ENCODE measurements at places on chromosomes 12 and 14.

- DNase-seq, result no peak
Observed at GRCh38 chr14:75987201-75987970, 1.8 kb downstream of the IFT43 start.

GRCh38 chr14:64993266-64993930 lies 6.7 kb downstream of the FNTB start:
- no peak for DNase-seq

DNA sequence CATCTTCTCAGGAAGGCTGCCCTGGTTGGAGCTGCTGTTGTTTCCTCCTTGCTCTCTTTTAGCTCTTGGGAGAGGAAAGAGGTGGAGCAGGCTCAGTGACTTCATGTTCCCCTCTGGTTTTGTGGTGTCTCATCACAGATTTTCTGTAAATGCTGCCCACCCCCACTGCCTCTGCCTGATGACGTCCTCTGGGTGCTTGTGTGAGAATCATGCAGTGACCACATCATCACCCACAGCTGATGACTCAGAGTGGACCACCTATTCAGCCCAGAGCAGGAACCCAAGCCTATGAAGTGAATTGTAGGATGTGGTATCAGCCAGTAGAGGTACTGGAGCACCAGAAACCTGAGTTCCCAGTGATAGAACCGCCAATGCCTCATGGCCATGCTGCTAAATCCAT lies at the start of gene GZMB:
Gene GZMB, minus strand, starts transcription at position 33 of the 400 bp plus-strand sequence. Its CDS starts 30 bp downstream, at position 3.
- no peak for DNase-seq

DNA sequence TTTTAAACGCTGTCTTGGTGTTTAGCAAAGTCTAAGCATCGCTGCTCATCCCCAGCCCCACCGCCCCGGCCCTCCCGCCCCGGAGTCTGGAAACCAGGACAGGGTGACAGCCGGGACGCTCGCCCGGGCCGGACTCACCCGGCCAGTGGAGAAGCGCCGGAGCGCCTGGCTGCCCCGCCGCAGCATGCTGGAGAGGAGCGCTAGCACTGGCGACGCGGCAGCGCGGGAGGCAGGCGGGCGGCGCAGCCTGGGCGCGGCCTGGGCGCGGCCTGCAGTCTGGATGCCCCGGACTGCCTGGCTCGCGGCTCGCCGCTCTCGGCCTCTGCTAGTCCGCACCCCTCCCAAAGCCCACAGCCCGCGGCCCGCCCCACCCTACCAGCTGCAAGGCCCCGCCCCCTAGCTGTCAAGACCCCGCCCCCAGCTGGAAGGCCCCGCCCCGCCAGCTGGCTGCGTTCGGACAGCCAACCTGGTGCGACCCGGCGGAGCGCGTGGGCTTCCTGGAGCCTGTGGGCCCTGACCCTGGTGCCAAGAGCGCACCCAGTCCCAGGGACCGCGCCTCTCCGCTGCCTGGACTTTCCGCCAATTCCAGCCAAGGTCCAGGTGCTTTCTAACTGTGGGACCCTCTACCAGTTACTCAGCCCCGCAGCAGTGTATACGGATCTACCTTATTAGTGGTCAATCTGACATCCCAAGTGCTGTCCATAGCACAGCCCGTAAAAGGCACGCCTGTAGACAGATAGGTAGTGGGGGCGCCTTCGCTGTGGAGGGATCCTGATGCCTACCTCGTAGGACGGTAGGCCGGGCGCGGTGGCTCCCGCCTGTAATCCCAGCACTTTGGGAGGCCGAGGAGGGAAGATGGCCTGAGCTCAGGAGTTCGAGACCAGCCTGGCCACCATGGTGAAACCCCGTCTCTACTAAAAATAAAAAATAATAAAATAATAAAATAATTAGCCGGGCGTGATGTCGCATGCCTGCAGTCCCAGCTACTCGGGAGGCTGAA lies at the start of gene ALDH1L2:
Gene ALDH1L2, minus strand, starts transcription at position 208 of the 1,000 bp plus-strand sequence. Its CDS starts 22 bp downstream, at position 186.
- no peak for DNase-seq

DNA sequence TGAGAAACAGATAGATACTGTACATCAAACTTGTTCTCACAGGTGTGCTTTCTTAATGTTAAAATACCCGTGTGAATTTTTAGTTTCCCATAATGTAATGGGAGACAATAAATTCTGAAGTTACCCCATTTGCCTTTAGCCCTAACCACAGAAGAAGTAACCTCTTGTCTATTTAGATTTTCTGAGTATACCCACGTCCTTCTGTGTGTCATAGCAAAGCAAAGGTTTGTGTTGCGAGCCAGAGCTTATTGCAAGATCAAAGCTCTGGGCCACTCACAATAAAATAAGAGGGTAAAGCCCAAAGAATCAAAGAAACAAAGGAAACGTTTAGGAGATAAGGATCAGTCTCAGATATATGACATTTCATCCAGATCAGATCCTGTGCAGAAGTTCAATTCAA lies 73.9 kb downstream of the BMP4 start:
- no peak for DNase-seq

- no peak for DNase-seq
Observed at GRCh38 chr12:69007855-69008351, 74.9 kb upstream of the CPM start.

DNA sequence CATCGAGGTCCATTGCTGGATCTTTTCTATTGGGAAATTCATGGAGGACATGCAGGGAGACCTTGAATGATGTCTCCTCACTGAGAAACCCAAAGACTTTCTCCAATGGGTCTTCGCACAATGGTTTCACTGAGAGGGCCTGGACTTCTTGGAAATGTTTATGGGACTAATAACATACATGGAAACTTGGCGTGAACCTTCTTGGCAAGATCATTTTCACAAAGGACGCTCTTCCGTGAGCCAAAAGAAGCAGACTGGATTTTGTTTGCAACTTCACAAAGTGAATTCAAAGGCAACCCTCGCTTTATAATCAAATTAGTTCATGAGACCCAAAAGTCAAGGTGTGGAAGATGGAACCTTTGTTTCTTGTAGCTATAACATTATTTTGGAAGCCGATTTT lies 154.4 kb downstream of the TMEM132C start:
- no peak for DNase-seq

GRCh38 chr14:34050606-34051005 lies 99.7 kb upstream of the EGLN3 start:
- no peak for DNase-seq

DNA sequence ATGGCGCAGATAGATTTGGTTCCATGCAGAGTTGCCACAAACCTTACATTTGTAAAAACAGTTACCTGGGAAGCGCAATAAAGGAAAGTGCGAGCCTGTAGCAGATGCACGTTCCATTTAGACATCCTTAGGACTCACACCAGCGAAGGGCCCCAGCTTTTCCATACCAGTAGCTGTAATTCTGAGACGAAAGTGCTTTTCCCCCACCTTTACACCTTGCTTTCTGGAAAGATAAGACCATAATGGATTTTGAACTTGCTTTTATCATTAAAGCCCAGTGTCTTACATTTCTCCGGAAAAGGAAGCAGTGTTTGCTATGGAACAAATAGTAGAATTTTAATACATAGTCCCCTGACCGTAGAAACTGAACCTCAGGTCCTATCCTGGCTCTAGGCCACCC lies 616 bp upstream of the CCDC77 start:
- DNase-seq, result no peak

DNA sequence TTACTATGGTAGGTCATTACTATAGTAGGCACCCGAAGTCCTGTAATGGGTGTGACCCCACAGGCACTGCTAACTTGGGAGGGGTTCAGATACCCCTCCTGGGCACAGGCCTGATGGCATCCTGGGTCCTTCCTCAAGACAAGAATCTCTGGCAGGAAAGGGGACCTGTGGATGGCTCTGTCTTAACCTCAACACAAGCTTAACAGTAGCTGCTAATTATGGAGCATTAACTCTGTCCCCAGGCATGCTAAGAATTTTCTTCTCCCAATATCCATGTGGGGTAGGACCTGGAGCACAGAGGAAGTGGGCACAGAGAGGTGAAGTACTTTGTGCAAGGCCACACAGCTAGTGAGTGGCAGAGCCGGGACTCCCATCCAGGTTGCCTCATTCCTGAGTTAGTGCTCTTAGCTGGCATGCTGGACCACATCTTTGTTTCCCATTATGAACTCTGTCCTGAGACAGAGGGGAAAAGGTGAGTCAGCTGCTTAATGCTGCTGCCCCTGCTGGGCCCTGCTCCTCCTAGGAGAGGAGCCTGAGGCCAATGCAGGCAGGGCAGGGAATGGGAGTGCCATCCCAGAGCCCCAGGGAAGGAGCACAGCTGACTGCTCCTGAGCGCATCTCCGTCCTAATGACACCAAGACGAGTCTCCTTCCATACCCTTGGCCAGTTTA lies 32.1 kb downstream of the GALNT16 start:
- no peak for DNase-seq

GRCh38 chr12:59040043-59040442 lies 119.7 kb upstream of the LRIG3 start:
- DNase-seq, result no peak

DNA sequence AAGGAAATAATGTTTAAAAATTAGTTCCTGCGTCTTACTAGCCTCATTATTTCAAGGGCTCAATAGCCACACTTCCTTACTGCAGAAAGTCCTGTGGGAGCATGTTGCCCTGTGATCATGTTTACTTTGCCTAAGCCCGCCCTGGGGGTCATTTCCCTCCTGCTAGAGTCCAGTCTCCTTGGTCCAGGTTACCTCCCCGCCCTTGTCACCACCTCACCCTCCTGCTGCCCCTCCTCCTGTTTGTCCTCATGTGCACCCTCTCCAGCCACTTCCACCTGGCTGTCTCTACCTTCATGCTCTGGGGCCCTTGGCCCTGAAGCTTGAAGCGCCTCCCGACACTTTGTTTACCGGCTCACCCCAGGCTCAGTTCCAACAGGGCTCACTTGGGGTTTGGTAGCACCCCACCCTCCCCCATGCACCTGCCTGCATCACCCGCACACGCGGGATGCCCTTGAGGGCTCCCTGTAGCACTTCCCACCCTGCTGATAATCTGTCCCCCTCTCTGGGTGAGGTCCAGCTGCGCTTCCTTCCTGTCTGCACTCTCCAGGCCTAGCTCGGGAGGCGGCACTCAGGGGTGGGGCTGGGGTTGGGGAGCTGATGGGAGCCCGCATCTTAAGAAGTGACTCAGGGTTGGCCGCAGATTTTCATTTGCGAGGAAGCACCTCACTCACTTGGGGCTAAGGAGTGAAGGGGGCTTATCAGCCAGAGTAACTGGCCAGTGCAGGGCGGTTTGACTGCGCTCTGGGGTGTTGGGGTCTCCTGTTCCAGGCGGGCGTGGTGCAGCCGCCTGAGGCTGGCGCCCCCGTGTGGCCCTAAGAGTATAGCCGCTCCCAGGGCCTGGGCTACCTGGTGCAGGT lies 40.1 kb downstream of the SMIM41 start:
- DNase-seq, result peak; percentile 78

GRCh38 chr12:3123729-3124128 lies 46.5 kb downstream of the TSPAN9 start:
- no peak for DNase-seq

DNA sequence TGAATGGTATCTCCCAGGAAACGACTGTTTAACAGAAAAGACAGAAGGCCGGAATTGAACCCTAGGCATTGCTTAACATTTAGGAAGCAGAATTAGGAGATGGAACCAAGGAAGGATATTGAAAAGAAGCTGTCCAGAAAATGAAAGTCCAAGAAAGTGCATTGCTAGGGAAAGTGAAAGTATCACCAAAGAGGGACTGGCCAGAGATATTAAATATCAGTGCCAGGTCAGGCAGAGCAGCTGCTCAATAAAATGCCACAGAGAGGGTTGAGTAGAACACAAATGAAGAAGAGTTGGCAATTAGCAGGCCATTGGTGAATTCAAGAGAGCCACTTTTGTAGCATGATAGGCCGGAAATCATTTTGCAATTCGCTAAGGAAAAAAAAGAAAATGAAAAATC lies 101.6 kb downstream of the CFAP54 start:
- no peak for DNase-seq

DNA sequence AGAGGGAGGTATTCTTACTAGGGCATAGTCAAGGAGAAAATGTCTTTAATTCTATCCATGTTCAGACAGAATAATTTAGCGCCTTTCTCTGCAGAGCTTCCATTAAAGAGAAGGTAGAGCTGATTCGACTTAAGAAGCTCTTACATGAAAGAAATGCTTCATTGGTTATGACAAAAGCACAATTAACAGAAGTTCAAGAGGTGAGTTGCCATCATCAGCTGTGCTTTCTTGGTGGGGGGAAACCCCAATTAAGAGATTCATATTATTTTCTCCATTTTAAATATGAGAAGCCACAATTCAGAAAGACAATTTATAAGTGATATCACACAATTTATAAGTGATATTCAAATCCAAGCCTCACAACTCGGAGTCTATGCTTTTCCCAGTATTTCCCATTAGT lies 27.8 kb downstream of the RPGRIP1 start:
- peak; percentile 34 for DNase-seq

DNA sequence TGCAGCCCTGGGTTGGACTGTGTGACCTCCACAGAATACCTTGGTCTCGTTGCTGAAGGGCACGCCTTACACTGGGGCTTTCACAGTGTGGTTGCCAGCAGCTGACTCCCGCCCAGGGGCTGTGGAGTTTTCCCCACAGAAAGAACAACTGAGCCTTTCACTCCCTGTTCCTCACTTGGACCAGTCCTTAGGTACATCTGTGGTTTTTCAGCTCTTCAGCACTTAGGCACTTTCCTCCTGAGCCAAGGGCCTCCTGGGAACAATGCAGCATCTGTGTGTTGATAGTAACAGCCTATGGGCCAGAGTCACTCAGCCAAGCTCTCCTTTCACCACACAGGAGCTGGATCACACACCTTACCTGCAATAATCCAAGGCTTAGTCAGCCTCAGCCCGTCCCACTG lies 25.0 kb downstream of the ERP27 start:
- DNase-seq, result no peak

GRCh38 chr12:8970432-8970831 lies 18.9 kb upstream of the KLRG1 start:
- DNase-seq, result no peak

DNA sequence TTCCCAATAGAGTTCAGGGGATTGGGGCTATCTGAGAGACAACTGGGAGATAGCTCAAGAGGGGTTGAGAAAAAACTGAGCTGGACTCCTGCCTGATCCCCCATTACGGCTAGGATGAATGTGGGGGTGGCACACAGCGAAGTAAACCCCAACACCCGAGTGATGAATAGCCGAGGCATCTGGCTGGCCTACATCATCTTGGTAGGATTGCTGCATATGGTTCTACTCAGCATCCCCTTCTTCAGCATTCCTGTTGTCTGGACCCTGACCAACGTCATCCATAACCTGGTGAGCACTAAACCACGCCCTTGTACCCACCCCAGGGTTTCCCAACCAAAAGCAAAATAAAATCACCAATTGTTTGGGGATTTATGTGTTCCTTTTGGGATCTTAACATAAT lies 1.0 kb downstream of the ORMDL2 start:
- no peak for DNase-seq

Data from NCI-H82 (cell line).